ENCODE measurements at places on chromosomes 2 and 18.

DNA sequence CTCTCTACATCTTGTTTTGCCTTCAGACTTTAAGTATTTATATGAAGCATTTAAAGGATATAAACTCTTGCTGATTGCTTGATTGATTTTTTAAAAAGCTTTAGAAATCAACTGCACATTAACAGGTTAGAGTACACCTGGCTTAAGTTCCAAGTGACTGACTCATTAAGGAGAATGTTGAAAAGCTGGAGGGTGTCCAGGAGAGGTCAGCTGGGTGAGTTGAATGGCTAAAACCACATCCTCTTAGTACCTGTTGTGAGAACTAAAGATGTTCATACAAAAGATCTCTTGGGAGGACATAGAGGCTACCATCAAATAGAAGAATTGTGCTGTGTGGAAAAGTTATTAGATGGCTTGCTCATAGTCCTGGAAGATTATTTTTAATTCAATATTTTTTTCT is 206.8 kb downstream of the TXNL1 start:
- ATAC-seq = no peak

GRCh38 chr18:58562999-58563667 is 65.8 kb downstream of the ALPK2 start:
- ATAC-seq = peak; percentile 45

GRCh38 chr2:101354420-101355311 is 32.6 kb downstream of the CREG2 start:
- no peak for ATAC-seq

- ATAC-seq = peak; percentile 27
Observed at GRCh38 chr2:70340761-70341476, 39.1 kb upstream of the FAM136A start.

DNA sequence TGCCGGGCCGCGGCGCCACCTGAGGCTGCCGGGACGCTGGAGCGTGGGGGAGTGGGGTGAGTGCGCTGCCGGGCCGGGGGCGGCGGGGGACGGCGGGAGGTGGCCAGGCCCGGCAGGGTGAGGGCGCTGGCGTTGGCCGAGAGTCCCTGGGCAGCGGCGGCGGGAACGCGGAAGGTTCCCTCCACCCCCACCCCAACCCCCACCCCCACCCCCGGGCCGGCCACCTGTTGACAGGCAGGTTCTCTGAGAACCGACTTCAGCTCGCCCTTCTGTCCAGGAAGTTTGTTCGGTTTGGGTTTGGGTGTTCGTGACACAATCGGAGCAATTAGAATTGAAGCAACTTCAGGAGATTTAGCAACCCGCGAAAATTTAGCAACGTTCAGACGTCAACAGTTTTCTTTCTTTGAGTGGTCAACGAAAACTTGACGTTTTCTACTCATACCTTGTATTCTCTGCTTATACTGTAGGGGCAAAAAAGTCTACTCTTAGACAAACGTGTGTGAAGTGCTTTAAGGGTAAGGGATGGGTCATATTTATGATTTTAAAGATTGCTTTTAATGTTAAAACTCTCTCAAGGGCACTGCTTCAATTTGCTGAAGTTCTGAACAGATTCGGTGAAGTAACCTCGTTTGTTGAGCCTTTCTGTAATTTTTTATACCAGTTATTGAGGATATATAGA is 9.3 kb downstream of the OTX1 start:
- no peak for ATAC-seq

GRCh38 chr2:88642278-88642677 is 15.0 kb upstream of the EIF2AK3 start:
- no peak for ATAC-seq

DNA sequence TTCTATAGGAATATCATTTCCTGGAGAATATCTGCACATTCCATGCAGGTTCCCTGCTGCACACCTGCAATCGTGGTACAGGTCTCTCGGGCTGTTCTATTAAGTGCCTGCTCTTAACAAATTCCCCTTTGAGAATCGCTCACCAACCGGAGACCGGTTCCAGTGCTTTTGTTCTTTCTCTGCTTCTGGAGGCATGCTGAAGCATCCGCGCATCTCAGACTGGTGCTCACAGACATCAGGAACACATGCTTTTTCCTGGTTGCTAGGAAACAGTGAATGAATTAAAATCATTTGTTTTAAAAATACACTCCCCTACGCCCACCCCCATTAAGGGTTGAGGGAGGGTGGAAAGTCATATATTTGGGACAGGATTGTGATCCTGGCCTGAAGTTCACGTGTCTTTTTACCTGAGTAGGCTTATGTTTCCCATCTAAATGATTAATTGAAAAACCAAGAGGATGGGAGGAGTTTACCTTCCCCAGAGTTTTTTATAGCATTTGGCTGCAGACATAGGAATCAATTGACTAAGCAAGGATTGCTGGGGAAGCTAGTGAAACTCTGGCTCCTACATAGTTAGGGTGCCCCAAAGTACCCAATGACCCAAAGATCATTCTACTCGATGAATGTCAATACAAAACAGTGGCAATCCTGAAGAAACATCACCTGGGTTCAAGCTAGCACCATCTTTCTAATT is at the start of gene C2orf80:
TSS of gene C2orf80 (minus strand) at position 221 of the 694 bp plus-strand sequence. CDS start 3,044 bp downstream, outside the sequence.
- no peak for ATAC-seq

- ATAC-seq = peak; percentile 32
Observed at GRCh38 chr2:157897106-157897971, 21.2 kb upstream of the ACVR1 start.

DNA sequence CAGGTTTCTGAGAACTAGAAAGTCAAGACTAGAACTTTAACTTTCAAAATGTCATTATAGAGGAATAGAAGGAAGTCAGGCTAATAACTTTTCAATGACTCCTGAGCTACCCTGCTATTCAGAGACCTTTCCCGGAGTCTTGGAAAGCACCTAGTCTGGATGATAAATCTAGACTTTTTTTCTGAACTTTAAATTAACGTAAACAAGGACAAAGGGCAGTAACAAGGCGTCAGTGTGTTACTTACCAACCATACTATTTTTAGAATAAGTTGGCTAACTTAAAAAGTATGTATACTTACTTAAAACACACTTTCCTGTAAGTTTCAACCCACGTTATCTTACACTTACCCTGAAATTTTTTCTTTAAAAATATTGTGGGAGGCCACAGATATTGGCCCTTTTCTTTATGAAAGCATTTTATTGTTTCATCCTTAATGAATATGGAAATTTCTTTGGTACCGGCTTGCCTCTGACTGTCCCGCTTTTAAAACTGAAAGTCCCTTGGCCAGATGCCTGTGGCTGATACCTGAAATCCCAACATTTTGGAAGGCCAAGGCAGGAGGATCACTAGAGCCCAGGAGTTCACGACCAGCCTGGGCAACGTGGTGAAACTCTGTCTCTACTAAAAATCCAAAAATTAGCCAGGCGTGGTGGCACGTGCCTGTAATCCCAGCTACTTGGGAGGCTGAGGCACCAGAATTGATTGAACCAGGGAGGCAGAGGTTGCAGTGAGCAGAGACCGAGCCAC is 9.7 kb downstream of the PMAIP1 start:
- ATAC-seq = no peak

GRCh38 chr2:152395103-152395502 is 60.1 kb downstream of the FMNL2 start:
- no peak for ATAC-seq

GRCh38 chr2:65877331-65878010 is 445.1 kb upstream of the SPRED2 start:
- ATAC-seq = no peak

GRCh38 chr2:151786483-151786882 is 41.7 kb downstream of the ARL5A start:
- ATAC-seq = no peak

GRCh38 chr2:156778916-156779315 is 342.7 kb downstream of the GPD2 start:
- no peak for ATAC-seq

DNA sequence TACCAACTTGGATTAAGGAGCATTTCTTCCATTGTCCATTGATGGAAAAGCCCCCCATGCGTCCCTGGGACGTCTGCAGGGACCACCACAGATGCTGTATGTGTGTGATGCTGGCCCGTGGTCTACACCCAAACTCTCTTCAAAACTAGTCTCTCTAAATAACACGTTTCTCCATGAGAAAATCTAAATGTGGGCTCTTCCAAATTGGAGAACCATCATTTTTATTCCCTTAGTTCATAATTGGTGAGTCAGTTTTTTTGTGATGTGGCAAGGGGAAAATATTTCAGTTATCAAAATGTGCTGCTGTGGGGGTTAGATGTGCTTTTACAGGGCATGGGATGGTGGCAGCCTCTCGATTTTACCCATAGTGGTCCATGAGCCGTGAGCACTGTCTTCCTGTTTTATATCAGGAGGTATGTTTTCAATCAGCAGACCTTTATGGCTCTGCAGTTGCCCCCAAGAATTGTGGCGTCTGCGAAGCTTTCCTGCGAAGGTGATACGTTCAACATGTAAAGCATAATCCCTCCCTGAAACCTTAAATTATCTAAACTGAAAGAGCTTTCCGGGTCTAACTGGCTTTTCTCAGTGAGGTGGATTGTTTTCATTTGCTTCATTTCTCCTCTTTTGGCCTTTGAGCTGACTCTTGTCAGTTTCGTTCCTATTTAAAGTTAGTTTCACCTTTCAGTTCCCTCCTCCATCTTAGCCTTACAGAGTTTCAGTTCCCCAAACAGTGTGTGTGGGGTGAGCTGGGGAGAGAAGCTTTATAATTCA is 78.4 kb downstream of the SETBP1 start:
- peak; percentile 90 for ATAC-seq

- no peak for ATAC-seq
Observed at GRCh38 chr18:44856157-44856556, 175.5 kb downstream of the SETBP1 start.

DNA sequence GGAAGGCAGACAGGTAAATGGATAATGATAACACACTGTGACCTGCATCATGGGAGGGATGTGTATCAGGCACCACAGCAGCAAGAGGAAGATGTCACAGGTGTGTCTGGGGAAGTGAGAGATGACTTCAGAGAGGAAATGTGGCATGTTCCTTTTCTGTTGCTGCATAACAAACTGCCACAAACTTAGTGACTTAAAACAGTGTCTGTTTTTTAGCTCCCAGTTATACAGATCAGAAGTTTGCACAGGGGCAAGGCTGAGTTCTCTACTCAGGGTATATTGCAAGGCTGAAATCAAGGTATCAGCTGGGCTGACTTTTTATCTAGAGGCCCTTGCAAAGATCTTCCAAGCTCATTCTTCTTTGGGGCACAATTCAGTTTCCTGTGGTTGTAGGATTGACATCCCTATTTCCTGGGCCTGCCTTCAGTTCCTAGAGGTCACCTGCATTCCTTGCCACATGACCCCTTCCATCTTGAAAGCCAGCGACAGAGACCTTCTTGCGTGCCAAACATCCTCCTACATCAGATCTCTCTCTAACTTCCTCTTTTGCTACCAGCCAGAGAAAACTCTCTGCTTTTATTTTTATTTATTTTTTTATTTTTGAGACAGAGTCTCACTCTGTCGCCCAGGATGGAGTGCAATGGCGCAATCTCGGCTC is 2.1 kb upstream of the MAP3K2 start:
- ATAC-seq = no peak

DNA sequence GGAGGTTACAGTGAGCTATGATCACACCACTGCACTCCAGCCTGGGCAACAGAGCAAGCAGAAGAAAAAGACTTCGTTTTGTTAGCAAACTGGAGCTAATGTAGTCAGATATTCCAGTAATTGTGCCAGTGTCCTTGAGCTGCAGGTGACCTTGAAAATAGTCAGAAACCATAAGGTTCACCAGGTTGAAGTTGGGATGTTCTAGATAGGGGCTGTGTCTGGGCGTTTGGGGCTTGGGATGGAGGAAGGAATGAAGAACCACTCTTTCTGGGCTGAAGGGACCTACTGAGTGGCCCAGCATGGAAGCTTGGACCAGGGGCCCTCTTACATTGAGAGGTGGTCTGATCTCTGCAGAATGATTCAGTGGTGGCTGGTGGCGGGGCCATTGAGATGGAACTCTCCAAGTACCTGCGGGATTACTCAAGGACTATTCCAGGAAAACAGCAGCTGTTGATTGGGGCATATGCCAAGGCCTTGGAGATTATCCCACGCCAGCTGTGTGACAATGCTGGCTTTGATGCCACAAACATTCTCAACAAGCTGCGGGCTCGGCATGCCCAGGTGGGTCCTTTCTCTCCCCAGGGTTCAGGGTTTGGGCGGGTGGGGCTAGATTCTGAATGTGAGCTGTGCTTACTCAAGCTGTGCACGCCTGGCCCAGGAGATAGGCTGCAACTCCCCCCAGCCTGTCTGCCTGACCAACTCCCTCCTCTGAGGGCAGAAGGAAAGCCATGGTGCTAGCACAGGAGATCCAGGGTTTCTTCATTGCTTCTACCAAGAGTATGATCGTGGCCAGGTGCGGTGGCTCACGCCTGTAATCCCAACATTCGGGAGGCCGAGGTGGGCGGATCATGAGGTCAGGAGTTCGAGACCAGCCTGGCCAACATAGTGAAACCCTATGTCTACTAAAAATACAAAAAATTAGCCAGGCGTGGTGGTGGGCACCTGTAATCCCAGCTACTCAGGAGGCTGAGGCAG is 17.1 kb downstream of the CCT7 start:
- ATAC-seq = no peak

DNA sequence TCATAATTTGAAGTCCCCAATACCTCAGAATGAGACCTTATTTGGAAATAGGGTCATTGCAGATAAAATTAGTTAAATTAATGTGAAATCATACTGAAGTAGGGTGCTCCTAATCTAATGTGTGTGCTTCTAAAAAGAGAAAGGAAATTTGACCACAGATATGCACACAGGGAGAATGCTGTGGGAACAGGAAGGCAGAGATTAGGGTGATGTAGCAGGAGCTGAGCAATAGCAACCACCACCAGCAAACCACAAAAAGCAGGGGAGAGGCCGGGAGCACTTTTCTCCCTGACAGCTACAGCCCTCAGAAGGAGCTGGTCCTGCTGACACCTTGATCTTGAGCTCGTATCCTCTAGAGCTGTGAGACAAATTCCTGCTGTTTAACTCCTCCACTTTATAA is 24.6 kb upstream of the SCG2 start:
- no peak for ATAC-seq

DNA sequence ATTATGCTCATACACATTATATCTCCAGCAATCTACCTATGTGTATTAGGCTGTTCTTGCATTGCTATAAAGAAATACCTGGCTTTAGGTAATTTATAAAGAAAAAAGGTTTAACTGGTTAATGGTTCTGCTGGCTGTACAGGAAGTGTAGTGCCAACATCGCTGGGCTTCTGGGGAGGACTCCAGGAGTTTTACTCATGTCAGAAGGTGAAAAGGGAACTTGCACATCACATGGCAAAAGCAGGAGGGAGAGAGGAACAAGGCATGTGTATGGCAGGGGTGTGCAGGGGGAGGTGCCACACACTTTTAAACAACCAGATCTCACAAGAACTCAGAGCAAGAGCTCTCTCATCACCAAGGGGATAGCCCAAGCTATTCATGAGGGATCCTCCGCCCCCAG is 715.4 kb upstream of the ZEB2 start:
- ATAC-seq = no peak

GRCh38 chr2:225052703-225053102 is 10.4 kb upstream of the DOCK10 start:
- ATAC-seq = peak; percentile 65

GRCh38 chr18:63382843-63383242 is 15.8 kb upstream of the KDSR start:
- ATAC-seq = no peak

GRCh38 chr2:229350117-229350805 is 79.2 kb upstream of the PID1 start:
- no peak for ATAC-seq

- no peak for ATAC-seq
Observed at GRCh38 chr18:78979056-78979729, 425 bp upstream of the SALL3 start.

- no peak for ATAC-seq
Observed at GRCh38 chr2:86062043-86062442, 43.6 kb downstream of the POLR1A start.
